Cardiac atrium fibroblast (primary cell): ENCODE measurements at places on chromosomes 4 and X. TPM values are rescaled to one million over a fixed set of nuclear protein-coding genes. Genes with fewer than 3 reads are reported as not detected.

The CXCL9 gene
- not detected in 2 replicates for total RNA-seq

The RAP2C gene
- 13.3 and 13.9 TPM in 2 replicates for total RNA-seq

The PSMD10 gene
- total RNA-seq, result 42.6 and 49.4 TPM in 2 replicates

The GLOD5 gene
- not detected in 2 replicates for total RNA-seq

The SPANXA2 gene
- total RNA-seq, result not detected in 2 replicates

The ZCCHC12 gene
- total RNA-seq, result not detected in 2 replicates

The SLBP gene
- 64.2 and 72.0 TPM in 2 replicates for total RNA-seq

The MAGEA4 gene
- total RNA-seq, result not detected in 2 replicates

The SPINK2 gene
- total RNA-seq, result not detected in 2 replicates

The CTAG2 gene
- total RNA-seq, result not detected in 2 replicates

The DAPP1 gene
- not detected in 2 replicates for total RNA-seq

The MAGIX gene
- 4.4 and 5.6 TPM in 2 replicates for total RNA-seq

The HS6ST2 gene
- total RNA-seq, result under 0.01 TPM in 1 of 2 replicates, not detected in the other

The SAGE1 gene
- not detected in 2 replicates for total RNA-seq

The NMU gene
- total RNA-seq, result 0.81 TPM in 1 of 2 replicates, not detected in the other

The HAUS3 gene
- total RNA-seq, result 8.6 and 32.3 TPM in 2 replicates

The SPACA5B gene
- not detected in 2 replicates for total RNA-seq

The MSMO1 gene
- 84.3 and 129 TPM in 2 replicates for total RNA-seq

The GATA1 gene
- total RNA-seq, result not detected in 2 replicates

The SSX2 gene
- total RNA-seq, result not detected in 2 replicates

The CORIN gene
- total RNA-seq, result not detected in 2 replicates

The SLC6A14 gene
- total RNA-seq, result not detected in 2 replicates

The IQCM gene
- not detected in 2 replicates for total RNA-seq

The APOO gene
- total RNA-seq, result 8.1 and 38.5 TPM in 2 replicates

The HHIP gene
- 27.4 and 85.2 TPM in 2 replicates for total RNA-seq

The NDST3 gene
- total RNA-seq, result not detected in 2 replicates

The COX7B2 gene
- total RNA-seq, result not detected in 2 replicates

The RTL3 gene
- 0.49 TPM in 1 of 2 replicates, not detected in the other for total RNA-seq

The HSFX2 gene
- total RNA-seq, result 0.16 TPM in 1 of 2 replicates, not detected in the other

The SHOX gene
- not detected in 2 replicates for total RNA-seq

The TRIM61 gene
- 2.6 and 2.7 TPM in 2 replicates for total RNA-seq

The SOWAHB gene
- not detected in 2 replicates for total RNA-seq

The SLC7A11 gene
- 18.6 and 23.3 TPM in 2 replicates for total RNA-seq

The MSANTD1 gene
- 0.36 TPM in 1 of 2 replicates, not detected in the other for total RNA-seq

The TMSB15C gene
- 0.49 and 1.4 TPM in 2 replicates for total RNA-seq

The SMIM31 gene
- total RNA-seq, result not detected in 2 replicates

The PRRG3 gene
- not detected in 2 replicates for total RNA-seq

The TLL1 gene
- under 0.01 and 0.16 TPM in 2 replicates for total RNA-seq

The OCRL gene
- total RNA-seq, result 9.4 and 12.8 TPM in 2 replicates

The MAP3K15 gene
- total RNA-seq, result not detected in 2 replicates

The H2BW2 gene
- not detected in 2 replicates for total RNA-seq

The CCDC158 gene
- total RNA-seq, result not detected in 2 replicates

The ARAF gene
- 27.1 and 36.8 TPM in 2 replicates for total RNA-seq

The CPE gene
- total RNA-seq, result 2.7 and 5.7 TPM in 2 replicates

The F8A1 gene
- 0.72 and 1.9 TPM in 2 replicates for total RNA-seq
